ENCODE measurements at places on chromosomes 5 and 9. TPM values are rescaled to one million over a fixed set of nuclear protein-coding genes. Genes with fewer than 3 reads are reported as not detected.

The ANKRD31 gene
- total RNA-seq: 0.09 TPM

DNA sequence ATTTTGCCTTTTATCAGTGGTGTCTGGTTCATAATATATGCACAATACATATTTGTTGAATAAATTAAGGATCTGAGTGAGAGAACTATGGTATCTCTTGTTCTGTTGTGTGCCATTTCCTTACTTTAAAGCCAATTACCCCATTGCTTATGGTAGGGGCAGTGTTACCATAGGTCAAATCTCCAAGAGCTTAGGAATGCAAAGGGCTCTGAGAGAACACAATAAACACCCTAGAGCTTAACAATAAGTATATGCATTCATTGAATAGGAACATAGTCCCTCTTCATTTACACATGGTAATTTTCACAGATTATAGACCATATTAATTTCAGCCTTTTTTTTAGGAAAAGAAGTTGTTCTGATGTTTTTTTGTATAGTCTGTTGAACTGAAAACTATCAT lies 112.2 kb downstream of the MCTP1 start:
- DNase-seq: no peak
- H3K4me1 ChIP-seq: peaks cover 49% of the 10 kb centered on the region
- peaks cover 31% of the 10 kb centered on the region for H3K36me3 ChIP-seq
- peaks cover 7% of the 10 kb centered on the region for H3K27me3 ChIP-seq
- H3K27ac ChIP-seq: 0 out of 2 replicates have a peak overlapping the region, but pooled peaks have one; percentile 27

- no peak overlapping the region for H3K4me3 ChIP-seq
- no peaks in the 10 kb centered on the region for H3K36me3 ChIP-seq
- H3K27ac ChIP-seq: no peak overlapping the region
- no peak for DNase-seq
- peaks cover 37% of the 10 kb centered on the region for H3K4me1 ChIP-seq
- H3K27me3 ChIP-seq: no peaks in the 10 kb centered on the region
Observed at GRCh38 chr5:122929001-122929400, 83.6 kb downstream of the SNX24 start.

DNA sequence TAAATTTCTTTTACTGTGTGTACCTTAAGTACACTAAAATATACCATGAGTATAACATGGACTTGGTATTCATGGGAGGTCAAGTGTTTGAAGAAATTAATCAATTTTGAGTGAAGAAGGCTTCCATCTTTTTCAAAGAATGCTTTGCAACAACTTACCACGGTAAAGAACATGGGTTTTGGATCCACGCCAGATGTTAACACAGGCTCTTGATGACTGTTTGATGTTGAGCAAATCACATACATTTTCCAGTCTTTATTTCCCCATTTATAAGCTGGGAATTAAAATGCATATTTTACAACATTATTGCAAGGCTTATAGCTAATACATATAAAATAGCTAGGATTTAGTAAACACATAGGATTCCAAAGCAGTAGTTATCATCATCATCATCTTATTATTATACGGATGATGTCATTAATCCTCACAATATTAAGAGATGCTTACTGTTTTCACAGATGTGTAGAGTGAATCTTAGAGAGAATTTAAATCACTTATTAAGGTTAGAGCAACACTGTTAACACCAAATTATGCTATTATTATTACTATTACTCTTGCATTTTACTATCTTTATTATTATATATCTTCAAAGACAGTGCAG lies 362.0 kb downstream of the PRELID2 start:
- H3K27me3 ChIP-seq: no peaks in the 10 kb centered on the region
- DNase-seq: no peak
- no peaks in the 10 kb centered on the region for H3K36me3 ChIP-seq
- peaks cover 6% of the 10 kb centered on the region for H3K4me1 ChIP-seq
- no peak overlapping the region for H3K27ac ChIP-seq

The SHISAL2B gene
- 11.1 TPM for total RNA-seq

DNA sequence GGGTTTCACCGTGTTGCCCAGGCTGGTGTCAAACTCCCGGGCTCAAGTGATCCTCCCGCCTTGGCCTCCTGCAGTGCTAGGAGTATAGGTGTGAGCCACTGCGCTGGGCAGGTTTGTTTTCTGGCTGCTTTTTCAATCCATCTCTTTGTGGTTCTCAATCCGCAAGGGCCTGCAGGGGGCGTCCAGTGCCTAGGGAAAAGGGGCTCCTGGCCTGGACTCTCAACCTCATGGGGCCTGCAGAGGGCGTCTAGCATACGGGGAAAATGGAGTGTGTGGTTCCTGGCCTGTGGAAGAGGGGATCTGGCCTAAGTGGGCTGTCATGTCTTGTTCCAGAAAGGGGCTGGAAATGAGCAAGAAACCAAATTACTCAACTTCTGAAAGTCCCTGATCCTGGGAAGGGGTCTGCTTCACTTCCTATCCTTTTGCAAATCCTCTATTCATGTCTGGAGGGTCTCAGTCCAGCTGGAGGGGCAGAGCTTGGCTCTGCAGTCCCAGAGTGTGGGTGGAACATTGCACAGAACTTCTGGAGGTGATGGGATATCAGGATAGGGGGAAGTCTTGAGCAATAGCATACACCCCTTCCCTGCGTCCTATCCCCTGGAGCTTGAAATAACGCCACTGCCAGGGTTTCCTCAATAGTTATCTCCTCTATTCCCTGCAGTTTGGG lies 12.7 kb upstream of the CCL27 start:
- H3K27ac ChIP-seq: no peak overlapping the region
- peaks cover 6% of the 10 kb centered on the region for H3K27me3 ChIP-seq
- peak; percentile 92 for DNase-seq
- peaks cover 5% of the 10 kb centered on the region for H3K4me1 ChIP-seq
- no peak overlapping the region for H3K4me3 ChIP-seq

The FAM151B gene
- total RNA-seq: 0.48 TPM

DNA sequence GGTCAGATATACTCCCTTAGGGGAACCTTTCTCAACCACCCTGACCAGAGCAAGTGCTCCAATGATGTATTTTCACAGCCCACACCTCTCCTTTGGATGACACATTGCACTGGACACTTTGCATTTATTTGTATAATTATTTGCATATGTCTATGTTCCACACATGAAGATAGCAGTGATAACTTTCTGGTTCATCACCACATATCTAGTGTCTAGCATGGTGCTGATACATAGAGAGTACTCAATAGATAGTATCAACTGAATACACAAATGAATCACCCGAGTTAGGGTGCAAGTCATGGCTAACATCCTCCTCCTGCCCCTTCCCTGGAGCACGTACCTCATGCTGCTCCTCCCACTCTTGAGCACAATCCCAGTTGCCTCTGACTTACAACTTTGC lies 617.6 kb downstream of the EBF1 start:
- no peak for DNase-seq
- H3K27ac ChIP-seq: no peak overlapping the region
- peaks cover 3% of the 10 kb centered on the region for H3K36me3 ChIP-seq

The IL9 gene
- total RNA-seq: not detected

- no peaks in the 10 kb centered on the region for H3K27me3 ChIP-seq
- no peak overlapping the region for H3K4me3 ChIP-seq
- H3K27ac ChIP-seq: no peak overlapping the region
- H3K4me1 ChIP-seq: peaks cover 5% of the 10 kb centered on the region
- no peaks in the 10 kb centered on the region for H3K36me3 ChIP-seq
- DNase-seq: peak; percentile 17
Observed at GRCh38 chr5:58849921-58850667, 267.2 kb downstream of the RAB3C start.

GRCh38 chr9:36337002-36337401 lies 63.1 kb downstream of the RNF38 start:
- H3K4me1 ChIP-seq: no peaks in the 10 kb centered on the region
- no peak overlapping the region for H3K4me3 ChIP-seq
- no peak for DNase-seq
- no peak overlapping the region for H3K27ac ChIP-seq
- no peaks in the 10 kb centered on the region for H3K27me3 ChIP-seq

- no peak overlapping the region for H3K4me3 ChIP-seq
- DNase-seq: no peak
- peaks cover 17% of the 10 kb centered on the region for H3K4me1 ChIP-seq
- no peaks in the 10 kb centered on the region for H3K27me3 ChIP-seq
Observed at GRCh38 chr9:129394061-129394885, 216.2 kb upstream of the IER5L start.

The SPINK7 gene
- total RNA-seq: not detected

The C9orf85 gene
- total RNA-seq: 13.2 TPM

DNA sequence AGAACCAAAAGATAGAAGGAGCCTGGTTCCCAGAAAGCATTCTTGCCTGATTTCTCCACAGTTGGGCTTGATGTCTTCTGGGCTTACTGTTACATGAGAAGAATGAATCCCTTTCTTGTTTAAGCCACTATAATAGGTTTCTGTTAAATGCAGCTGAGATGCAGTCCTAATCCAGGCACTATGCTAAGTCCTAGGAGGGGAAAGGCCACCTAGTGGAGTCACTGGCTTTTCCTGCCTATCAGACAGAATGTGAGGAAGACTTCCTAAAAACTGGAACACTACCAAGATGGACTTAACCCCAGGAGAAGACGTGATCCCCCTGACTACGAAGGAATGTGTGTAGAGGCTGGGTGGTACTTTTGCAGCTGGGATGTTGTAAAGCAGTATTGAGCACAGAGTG lies 34.3 kb upstream of the FSD1L start:
- no peak overlapping the region for H3K4me3 ChIP-seq
- DNase-seq: no peak
- no peak overlapping the region for H3K27ac ChIP-seq

- no peaks in the 10 kb centered on the region for H3K36me3 ChIP-seq
- no peak overlapping the region for H3K4me3 ChIP-seq
- H3K27ac ChIP-seq: no peak overlapping the region
Observed at GRCh38 chr9:68505681-68506409, 34.8 kb downstream of the TMEM252 start.

DNA sequence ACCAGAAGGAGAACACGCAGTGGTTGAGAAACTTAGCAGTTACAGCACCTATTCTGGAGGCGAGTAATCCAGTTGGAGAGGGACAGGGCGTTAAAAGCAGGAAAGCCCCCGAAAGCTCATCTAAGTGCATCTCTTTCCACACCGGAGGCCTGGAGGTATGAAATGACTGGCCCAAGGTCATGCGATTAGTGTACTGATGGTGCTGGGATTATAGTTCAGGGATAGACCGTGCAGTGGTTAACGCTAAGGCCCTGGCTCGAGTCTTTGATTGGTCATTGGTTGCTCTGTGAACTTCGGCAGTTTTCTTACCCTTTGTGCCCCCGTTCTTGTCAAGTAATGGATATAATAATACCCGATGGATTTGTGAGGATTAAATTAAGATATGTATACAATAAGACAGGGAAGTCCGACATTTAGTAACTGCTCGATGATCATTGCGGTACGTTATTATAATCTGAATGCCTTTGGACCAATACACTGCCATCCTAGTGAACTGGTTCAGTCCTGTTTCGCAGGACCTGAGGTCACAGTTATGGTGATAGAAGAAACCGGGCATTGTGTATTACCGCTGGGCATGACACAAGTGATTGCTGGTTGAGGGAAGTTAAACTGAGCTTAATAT lies 960 bp downstream of the CANX start:
- H3K27ac ChIP-seq: peak overlapping the region; percentile 72
- no peak for DNase-seq

DNA sequence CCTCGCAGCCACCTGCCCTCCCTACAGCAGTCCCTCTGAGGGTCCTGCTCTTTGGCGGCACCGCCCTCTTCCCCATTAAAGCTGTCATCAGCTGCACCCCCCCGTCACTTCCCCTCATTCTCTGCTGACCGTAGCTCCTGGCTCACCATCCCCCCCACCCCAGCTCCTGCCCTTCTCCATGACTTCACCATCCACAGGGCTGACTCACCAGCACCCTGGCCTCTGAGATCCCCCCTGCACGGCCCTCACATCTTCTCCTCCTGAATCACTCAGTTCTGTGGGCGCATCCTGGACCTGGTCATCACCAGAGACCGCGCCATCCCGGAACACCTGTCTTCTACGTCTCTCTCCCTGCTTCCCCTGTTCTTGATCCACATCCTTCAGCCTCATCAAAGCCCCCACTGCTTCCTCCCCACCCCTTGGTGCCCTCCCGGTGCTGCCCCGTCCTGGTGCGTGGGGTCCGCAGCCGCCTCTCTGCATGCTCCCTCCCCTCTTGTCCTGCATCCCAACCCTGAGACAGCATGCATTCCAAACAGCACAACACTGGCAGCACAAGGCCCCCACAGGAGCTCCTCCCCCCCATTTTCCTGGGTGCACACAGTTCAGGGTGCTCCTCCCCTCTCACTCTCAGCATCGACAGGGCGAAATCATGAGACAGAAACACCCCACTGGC lies 12.9 kb downstream of the FLT4 start:
- H3K27me3 ChIP-seq: no peaks in the 10 kb centered on the region
- no peak overlapping the region for H3K27ac ChIP-seq
- no peak overlapping the region for H3K4me3 ChIP-seq
- H3K36me3 ChIP-seq: no peaks in the 10 kb centered on the region
- H3K4me1 ChIP-seq: 0 out of 2 replicates have a peak, but pooled peaks cover 6% of the 10 kb centered on the region

DNA sequence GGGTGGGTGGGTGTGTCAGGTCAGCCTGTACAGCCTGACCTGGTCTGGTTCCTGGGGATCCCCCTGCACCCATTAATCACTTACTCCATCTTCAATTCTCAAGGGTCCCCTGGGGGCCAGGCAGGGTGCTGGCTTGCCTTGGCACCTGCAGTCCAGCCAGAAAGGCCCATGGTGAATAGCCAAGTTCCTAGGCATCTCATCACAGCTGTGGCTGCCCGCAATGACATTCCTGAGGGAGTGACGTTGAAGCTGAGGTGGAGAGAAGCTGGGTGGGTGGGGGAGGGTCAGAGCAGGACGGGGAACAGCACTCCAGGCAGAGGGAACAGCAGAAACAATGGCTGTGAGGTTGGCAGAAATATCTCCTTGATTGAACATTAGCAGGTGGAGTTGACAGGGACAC lies 10.6 kb downstream of the HMCN2 start:
- H3K27ac ChIP-seq: no peak overlapping the region
- peaks cover 2% of the 10 kb centered on the region for H3K36me3 ChIP-seq
- DNase-seq: no peak
- H3K27me3 ChIP-seq: no peaks in the 10 kb centered on the region
- peaks cover 14% of the 10 kb centered on the region for H3K4me1 ChIP-seq

The ZDHHC11B gene
- 3.1 TPM for total RNA-seq

- peaks cover 4% of the 10 kb centered on the region for H3K36me3 ChIP-seq
- H3K4me1 ChIP-seq: peaks cover 22% of the 10 kb centered on the region
- H3K27me3 ChIP-seq: no peaks in the 10 kb centered on the region
- no peak for DNase-seq
- H3K4me3 ChIP-seq: no peak overlapping the region
Observed at GRCh38 chr5:33688066-33688465, 203.7 kb downstream of the ADAMTS12 start.

The IQGAP2 gene
- 64.4 TPM for total RNA-seq

GRCh38 chr9:133918111-133918813 lies 73.9 kb downstream of the VAV2 start:
- no peaks in the 10 kb centered on the region for H3K36me3 ChIP-seq
- H3K27ac ChIP-seq: peak overlapping the region; percentile 94
- H3K4me3 ChIP-seq: no peak overlapping the region
- no peak for DNase-seq
